ENCODE measurements at places on chromosomes 7 and 10. TPM values are rescaled to one million over a fixed set of nuclear protein-coding genes. Genes with fewer than 3 reads are reported as not detected.
A peak's percentile ranks its signal among the peaks of the same experiment; 100 is the strongest.

- H3K4me3 ChIP-seq: peak overlapping the region; percentile 65
- H3K4me1 ChIP-seq: peaks cover 33% of the 10 kb centered on the region
- no peaks in the 10 kb centered on the region for H3K27me3 ChIP-seq
- peak; percentile 66 for DNase-seq
These were observed 826 bp downstream of the CHPF2 start for GRCh38 chr7:151232917-151233701.

DNA sequence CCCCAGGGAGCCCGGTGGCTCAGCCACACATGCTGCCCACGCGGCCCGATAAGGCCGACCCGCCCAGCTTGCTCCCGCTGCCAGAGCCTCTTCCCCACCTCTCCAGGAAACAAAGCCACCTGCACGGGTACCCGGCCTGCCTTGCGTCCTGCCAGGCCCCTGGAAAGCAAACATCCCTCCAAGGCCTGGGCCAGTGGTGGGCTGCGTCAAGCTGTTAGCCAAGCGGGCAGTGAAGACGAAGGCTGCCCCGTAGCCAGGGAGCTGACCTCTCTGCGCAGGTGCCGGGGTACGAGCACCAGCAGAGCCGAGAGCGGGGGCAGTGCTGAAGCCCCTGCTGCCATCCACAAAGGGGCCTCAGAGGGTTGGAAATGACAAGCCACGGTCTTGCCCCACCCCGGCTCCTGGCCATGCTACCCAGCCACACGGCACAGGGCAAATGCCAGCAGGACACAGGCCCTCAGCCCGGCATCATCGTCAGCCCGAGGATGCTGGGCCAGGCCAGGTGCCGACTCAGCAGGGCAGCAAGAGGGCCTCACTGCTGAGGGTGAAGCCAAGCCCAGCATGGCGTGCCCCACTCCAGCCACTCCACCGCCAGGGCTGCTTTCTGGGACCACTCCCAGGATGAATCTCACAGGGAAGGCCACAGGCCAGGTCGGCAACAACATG is 140.0 kb downstream of the PTPRN2 start:
- H3K27ac ChIP-seq: no peak overlapping the region
- no peaks in the 10 kb centered on the region for H3K27me3 ChIP-seq
- H3K4me1 ChIP-seq: no peaks in the 10 kb centered on the region
- no peak for DNase-seq
- no peaks in the 10 kb centered on the region for H3K36me3 ChIP-seq
- H3K4me3 ChIP-seq: no peak overlapping the region

Gene JAKMIP3
- total RNA-seq: 0.53 TPM

GRCh38 chr10:22252801-22253579 is 35.2 kb upstream of the EBLN1 start:
- H3K27me3 ChIP-seq: peaks cover 18% of the 10 kb centered on the region
- H3K27ac ChIP-seq: peak overlapping the region; percentile 98
- no peaks in the 10 kb centered on the region for H3K36me3 ChIP-seq

DNA sequence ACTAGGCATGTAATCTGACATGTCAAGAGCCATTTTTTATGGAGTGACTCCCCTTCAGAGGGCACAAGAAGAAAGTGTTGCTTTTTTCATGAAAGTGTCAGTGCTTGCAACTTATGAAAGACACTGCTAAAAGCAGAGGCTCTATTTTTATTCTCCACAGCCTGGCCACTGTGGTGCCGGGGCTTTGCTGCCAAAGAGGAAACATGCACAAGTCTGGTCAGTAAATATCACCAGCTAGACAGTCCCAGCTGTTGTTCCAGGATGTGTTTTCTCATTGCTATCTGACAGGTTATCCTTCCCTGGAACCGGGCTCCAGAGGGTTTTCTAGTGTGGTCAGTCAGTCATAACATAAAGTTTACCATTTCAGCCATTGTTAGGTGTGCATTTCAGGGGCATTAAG is 180.7 kb upstream of the PITRM1 start:
- H3K4me1 ChIP-seq: no peaks in the 10 kb centered on the region
- H3K27me3 ChIP-seq: no peaks in the 10 kb centered on the region
- H3K36me3 ChIP-seq: no peaks in the 10 kb centered on the region
- no peak overlapping the region for H3K4me3 ChIP-seq
- no peak for DNase-seq

- no peaks in the 10 kb centered on the region for H3K36me3 ChIP-seq
- H3K27ac ChIP-seq: no peak overlapping the region
- no peak overlapping the region for H3K4me3 ChIP-seq
- H3K4me1 ChIP-seq: no peaks in the 10 kb centered on the region
- H3K27me3 ChIP-seq: no peaks in the 10 kb centered on the region
These were observed 880.9 kb downstream of the ANKRD7 start for GRCh38 chr7:119105381-119105780.

- no peaks in the 10 kb centered on the region for H3K4me1 ChIP-seq
- no peaks in the 10 kb centered on the region for H3K27me3 ChIP-seq
- DNase-seq: no peak
- no peak overlapping the region for H3K4me3 ChIP-seq
- no peaks in the 10 kb centered on the region for H3K36me3 ChIP-seq
These were observed 256.7 kb upstream of the GNAI1 start for GRCh38 chr7:79877874-79878465.

DNA sequence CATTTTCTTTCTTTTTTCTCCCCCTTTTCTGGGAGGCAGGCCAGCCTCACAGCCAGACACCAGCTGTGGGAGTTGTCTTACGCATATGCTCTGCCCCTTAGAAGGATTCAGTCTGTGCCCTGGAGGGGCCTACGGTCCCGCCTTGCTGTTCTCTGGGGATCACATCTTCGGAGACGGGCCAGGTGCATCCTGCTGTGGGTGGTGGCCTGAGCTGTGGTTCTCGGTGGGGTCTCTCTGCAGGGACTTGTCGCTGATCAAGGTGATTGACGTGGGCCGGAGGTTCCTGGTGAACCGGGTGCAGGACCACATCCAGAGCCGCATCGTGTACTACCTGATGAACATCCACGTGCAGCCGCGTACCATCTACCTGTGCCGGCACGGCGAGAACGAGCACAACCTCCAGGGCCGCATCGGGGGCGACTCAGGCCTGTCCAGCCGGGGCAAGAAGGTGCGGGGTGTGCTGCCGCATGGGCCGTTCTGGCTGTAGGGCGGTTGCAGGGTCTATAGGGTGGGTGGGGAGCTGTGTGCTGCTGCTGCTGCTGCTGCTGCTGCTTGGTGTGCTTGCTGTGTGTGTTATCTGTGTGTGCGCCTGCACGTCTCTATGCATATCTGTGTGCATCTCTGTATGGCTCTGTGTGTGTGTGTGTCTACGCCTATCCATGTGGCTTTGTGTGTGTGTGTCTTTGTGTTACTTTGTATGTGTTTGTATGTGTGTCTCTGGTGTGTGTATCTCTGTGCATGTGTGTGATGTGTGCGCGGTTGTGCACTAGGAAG is 17.9 kb downstream of the PFKFB3 start:
- H3K4me1 ChIP-seq: no peaks in the 10 kb centered on the region
- DNase-seq: no peak
- H3K27me3 ChIP-seq: no peaks in the 10 kb centered on the region
- no peak overlapping the region for H3K27ac ChIP-seq

GRCh38 chr7:130366564-130366963 is 13.7 kb upstream of the CPA1 start:
- peaks cover 48% of the 10 kb centered on the region for H3K4me1 ChIP-seq
- H3K4me3 ChIP-seq: no peak overlapping the region
- no peaks in the 10 kb centered on the region for H3K36me3 ChIP-seq
- H3K27me3 ChIP-seq: peaks cover 8% of the 10 kb centered on the region
- H3K27ac ChIP-seq: no peak overlapping the region

Gene CLDN3
- not detected for total RNA-seq

DNA sequence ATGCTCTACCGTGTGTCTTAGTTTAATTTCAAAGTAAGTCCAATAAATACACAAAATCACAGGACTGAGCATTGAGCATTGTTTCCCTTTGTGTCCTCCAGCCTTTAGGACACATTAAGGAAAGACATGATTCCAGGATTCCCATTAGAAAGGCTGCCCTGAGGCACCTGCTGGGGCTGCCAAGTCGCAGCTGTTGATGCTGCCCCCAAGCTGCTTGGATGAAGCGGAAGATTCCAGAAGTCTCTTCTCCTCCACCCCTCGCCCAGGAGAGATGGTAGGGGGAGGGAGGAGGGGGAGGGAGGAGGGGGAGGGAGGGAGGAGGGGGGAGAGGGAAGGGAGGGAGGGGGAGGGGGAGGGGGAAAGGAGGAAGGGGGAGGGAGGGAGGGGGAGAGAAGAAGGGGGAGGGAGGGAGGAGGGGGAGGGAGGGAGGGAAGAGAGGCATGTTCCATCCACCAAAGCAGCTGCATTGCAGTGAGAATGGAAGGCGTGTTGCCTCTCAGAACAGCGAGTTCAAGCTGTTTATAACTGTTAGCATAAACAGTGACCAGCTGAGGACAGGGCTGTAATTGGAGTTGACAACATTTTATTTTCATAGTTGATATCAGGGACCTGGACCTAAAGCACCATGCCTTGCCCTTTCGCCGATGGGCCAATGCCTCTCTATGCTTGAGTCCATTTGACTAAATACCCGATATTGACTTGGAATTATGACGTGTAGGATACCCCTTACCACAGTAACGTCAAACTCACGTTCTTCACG is 67.3 kb downstream of the DIP2C start:
- DNase-seq: no peak
- H3K27ac ChIP-seq: no peak overlapping the region
- no peaks in the 10 kb centered on the region for H3K36me3 ChIP-seq
- H3K4me3 ChIP-seq: no peak overlapping the region

DNA sequence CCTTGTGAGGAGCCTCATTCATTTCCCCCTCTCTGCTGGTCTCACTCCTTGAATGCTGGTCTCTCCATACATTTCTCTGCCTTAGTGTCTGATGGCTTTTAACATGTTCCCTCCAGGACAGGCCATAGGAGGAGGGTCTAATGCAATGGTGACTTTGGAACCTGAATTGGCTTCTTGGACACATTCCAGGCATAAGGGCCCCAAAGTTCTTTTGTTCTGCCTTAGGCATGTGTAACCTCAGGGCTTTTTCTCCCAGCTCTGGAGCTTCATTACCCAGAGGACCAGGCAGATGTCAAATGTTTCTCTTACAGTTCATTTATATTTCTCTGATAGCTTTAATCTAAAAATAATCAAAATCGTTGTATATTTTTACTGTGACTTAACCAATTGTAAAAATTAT is 162.6 kb downstream of the SDK1 start:
- no peaks in the 10 kb centered on the region for H3K36me3 ChIP-seq
- no peak overlapping the region for H3K4me3 ChIP-seq
- DNase-seq: no peak
- H3K27me3 ChIP-seq: no peaks in the 10 kb centered on the region

DNA sequence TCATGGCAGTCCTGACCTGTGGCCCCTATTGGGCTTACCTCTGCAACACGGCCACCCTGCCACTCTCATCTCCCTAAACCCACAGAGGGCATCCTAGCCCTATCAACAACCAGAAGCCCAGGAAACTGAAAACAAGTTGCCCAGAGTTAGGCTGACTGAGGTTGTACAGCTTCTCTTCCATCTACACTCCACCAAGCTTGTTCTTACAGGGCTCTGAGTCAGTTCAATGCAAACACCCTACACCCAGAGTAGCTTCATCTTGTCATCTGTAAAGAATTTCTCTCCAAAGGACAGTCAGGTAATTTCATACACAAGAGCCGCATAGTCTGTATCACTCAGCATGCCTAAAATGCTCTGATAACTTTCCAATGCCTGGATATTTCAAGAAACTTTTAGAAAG is 175.4 kb downstream of the ARID5B start:
- peaks cover 20% of the 10 kb centered on the region for H3K4me1 ChIP-seq
- H3K4me3 ChIP-seq: no peak overlapping the region
- no peaks in the 10 kb centered on the region for H3K27me3 ChIP-seq
- H3K36me3 ChIP-seq: peaks cover 34% of the 10 kb centered on the region
- DNase-seq: no peak
- H3K27ac ChIP-seq: peak overlapping the region; percentile 22

- H3K4me3 ChIP-seq: no peak overlapping the region
- DNase-seq: no peak
- H3K36me3 ChIP-seq: no peaks in the 10 kb centered on the region
- H3K4me1 ChIP-seq: no peaks in the 10 kb centered on the region
- H3K27ac ChIP-seq: no peak overlapping the region
- no peaks in the 10 kb centered on the region for H3K27me3 ChIP-seq
These were observed 79.4 kb downstream of the MYL10 start for GRCh38 chr7:101549734-101550133.
